NCI-H510A treated with DMSO at 0.1 percent for 48 hours (cell line): ENCODE measurements at places on chromosomes 5 and 9.

- peak; percentile 20 for DNase-seq
These were observed 147.1 kb downstream of the ZNF608 start for GRCh38 chr5:124599028-124599973.

- DNase-seq: no peak
These were observed 51.1 kb downstream of the CCNH start for GRCh38 chr5:87361536-87362213.

GRCh38 chr5:171428168-171428696, 8.8 kb downstream of the FGF18 start:
- DNase-seq: no peak

GRCh38 chr9:127219520-127219919, 45.1 kb upstream of the GARNL3 start:
- DNase-seq: no peak

- no peak for DNase-seq
These were observed 1.1 kb downstream of the HEXB start for GRCh38 chr5:74685979-74686631.

DNA sequence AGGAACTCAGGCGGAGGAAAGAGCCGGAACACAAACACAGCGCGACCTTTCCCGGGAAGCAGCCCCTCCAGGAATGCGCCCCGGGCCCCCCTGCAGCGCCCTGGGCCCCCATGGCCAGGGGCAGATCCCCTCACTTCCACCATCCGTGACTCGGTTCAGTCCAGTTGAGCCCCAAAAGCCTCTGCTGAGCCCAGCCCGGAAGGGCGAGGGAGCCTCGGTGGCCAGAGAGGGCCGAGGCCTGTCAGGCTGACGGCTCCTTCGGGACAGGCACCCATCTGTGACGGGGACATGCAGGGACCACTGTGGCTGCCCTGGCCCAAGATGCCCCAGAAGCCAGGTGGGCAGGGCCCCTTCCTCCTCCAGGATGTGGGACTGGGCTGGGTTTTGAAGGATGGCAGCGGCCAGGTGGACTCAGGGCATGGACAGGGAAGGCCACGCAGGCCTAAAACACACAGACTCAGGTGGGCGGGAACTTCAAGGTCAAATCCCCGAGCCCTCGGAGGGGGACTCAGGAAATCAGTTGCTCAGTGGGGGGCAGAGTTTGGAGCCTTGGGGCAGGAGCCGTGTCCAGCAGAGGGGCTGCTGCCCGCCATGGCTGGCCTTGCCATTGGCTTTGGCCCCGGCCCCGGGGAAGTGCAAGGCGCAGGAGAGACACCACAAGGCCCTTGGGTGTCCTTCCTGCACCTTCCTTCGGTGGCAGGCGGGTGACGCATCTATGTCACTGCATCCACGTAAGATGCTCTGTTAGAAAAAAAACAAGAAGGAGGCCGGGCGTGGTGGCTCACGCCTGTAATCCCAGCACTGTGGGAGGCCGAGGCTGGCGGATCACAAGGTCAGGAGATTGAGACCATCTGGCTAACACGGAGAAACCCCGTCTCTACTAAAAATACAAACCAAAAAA, 29.7 kb upstream of the ABO start:
- DNase-seq: no peak
